ENCODE measurements at places on chromosomes 1 and 21. TPM values are rescaled to one million over a fixed set of nuclear protein-coding genes. Genes with fewer than 3 reads are reported as not detected.

Gene AGO4
- total RNA-seq, result 6.1 TPM

Gene ADAM30
- not detected for total RNA-seq

Gene GPR25
- total RNA-seq, result not detected

Gene PLA2G2F
- not detected for total RNA-seq

Gene OR2L2
- not detected for total RNA-seq

Gene NBPF20
- total RNA-seq, result 3.0 TPM

Gene TMPRSS3
- total RNA-seq, result 0.09 TPM

Gene TLR5
- total RNA-seq, result 0.25 TPM

Gene LYPD8
- total RNA-seq, result 0.12 TPM

Gene SLC6A17
- total RNA-seq, result 5.3 TPM

Gene S100A2
- total RNA-seq, result 26.8 TPM

Gene TMEM61
- total RNA-seq, result 1.0 TPM

Gene SH3BGRL3
- 143 TPM for total RNA-seq

Gene PCP4
- total RNA-seq, result not detected

Gene KCNA3
- total RNA-seq, result not detected

Gene NUAK2
- total RNA-seq, result 20.1 TPM

Gene AMY1C
- not detected for total RNA-seq

Gene RC3H1
- total RNA-seq, result 9.5 TPM

Gene LRRC39
- total RNA-seq, result 0.11 TPM

Gene FLG2
- not detected for total RNA-seq

Gene ATP1B1
- total RNA-seq, result 196 TPM

Gene AHCTF1
- 25.9 TPM for total RNA-seq

Gene SV2A
- total RNA-seq, result 0.12 TPM

Gene SCNM1
- 45.9 TPM for total RNA-seq

Gene FAM89A
- 14.4 TPM for total RNA-seq

Gene FMOD
- total RNA-seq, result 0.02 TPM

Gene CFHR3
- 0.15 TPM for total RNA-seq

Gene CD84
- not detected for total RNA-seq

Gene ELAVL4
- not detected for total RNA-seq

Gene LAD1
- total RNA-seq, result 2.2 TPM

Gene NAXE
- total RNA-seq, result 154 TPM

Gene SHISAL2A
- 0.38 TPM for total RNA-seq

Gene SLC9A1
- 23.7 TPM for total RNA-seq

Gene CD5L
- total RNA-seq, result not detected

Gene ATP1A4
- not detected for total RNA-seq

Gene OVAAL
- total RNA-seq, result 0.46 TPM

Gene ZBTB40
- total RNA-seq, result 5.5 TPM

Gene NES
- total RNA-seq, result 1.3 TPM

Data from A549 treated with dexamethasone at 1 μM for 4 hours (cell line).